ENCODE measurements at places on chromosomes 2 and 18.

- DNase-seq: no peak
Observed at GRCh38 chr18:76892832-76893231, 70.5 kb downstream of the ZNF236 start.

DNA sequence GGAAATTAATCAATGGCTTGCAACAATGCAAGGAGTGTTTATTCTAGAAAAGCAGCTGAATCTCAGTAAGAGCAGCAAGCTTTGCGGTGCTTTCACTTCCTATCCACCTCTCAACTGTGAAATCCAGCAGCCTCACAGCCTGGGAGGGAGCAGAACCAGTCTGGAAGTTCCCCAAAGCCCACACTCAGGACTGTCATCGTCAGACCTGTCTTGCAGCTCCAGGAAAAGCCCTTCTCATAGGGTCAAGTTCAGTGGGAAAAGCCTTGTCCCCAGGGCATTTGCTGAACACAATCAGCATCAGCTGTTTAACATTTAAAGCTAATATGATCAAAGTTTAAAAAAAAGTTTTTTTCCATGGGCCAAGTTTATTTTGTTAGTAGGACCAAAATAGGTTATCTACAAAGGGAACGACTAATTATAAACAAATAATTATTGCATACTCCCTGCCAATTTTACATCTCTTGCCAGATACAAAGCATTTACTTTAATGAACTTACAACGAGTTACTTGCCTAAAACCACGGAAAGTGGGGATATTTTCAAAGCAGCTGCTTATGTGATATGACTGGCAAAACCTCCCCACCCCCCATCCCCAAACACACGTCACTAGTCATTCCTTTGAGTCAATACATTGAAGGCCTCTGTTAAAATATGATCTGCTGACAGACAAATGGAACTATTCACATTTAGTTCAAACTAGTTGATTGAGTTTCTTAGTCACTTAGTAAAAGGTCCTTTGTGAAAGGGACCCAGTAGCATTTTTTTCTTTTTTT is 36.8 kb downstream of the PARD6G start:
- DNase-seq: no peak

DNA sequence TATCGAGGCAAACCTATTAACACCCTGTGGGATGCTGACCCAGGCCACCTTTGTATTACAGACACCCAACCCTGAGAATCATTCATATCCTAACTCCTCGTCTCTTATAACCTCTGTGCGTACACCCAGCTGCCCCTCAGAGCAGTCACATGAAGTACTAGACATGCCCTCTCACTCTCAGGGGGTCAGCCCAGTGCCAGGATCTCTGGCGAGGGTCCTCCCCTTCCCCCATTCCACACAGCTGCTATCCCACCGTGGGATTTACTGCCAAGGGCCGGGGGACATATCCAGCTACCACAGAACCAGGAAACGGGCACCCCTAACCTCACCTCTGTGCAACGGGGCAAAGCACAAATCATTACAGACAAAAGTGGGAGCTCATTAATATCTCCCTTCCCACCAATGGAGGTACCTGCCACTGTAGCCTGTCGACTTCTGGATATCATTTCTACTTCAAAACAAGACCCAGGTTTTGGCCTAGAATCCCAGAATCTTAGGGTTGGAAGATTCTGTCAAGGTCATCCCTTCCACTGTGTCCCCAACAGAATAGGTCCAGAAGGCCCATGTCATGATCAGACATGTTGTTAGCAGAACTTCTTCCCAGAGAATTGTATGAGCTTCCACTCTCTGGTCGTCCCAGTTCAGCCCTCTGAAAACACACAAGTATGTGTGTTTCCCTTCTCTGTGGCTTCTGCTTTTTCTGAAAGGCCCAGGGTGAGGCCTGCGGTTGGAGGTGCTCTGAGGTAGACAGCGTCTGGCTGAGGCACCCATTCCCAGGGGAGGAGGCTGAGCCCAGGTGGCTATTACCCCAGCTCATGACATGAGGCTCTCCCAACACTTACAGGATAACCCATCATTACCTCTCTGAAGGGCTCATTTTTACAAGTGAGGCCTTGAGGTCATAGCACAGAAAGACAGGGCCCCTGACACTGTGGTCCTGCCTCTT is 1.7 kb downstream of the TMBIM1 start:
- DNase-seq: no peak

- DNase-seq: no peak
Observed at GRCh38 chr18:64171576-64171975, 22.7 kb upstream of the LINC00305 start.

GRCh38 chr2:203675086-203675485 is 31.4 kb upstream of the CD28 start:
- DNase-seq: peak; percentile 73

Data from HCEC 1CT (cell line).